NCI-H2107 (cell line): ENCODE measurements at places on chromosomes 6 and 20.
A peak's percentile ranks its signal among the peaks of the same experiment; 100 is the strongest.

DNA sequence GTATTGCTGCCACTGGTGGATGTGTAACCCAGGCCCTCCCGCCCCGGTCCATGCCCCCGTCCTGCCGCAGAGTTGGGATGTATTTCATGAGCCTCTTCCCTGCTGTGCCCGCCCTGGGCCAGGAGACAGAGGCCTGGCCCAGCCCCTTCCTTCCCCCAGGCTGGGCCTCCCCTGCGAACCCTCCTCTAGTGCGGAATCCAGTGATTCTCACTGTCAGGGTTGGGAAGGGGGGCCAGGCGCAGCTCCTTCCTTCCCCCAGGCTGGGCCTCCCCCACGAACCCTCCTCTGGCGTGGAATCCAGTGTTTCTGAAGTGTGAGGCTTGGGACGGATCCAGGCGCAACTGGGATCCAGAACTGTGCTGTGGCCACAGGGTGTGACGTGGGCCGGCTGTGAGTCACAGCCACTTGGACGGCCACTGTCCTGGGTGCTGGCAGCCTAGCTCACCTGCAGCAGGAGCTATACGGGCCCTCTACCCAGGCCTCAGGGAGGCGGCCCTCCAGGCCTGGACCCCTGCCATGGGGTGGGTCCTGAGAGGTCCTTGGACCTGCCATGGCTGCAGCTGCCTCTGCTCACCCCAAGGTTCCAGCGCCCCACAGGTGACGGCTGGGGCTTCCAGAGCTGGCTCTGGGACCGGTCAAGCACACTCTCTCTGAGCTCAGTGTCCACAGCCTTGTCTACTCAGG, 28.3 kb downstream of the COL20A1 start:
- DNase-seq = no peak

- DNase-seq = no peak
Observed at GRCh38 chr20:22833851-22834250, 201.3 kb upstream of the SSTR4 start.

DNA sequence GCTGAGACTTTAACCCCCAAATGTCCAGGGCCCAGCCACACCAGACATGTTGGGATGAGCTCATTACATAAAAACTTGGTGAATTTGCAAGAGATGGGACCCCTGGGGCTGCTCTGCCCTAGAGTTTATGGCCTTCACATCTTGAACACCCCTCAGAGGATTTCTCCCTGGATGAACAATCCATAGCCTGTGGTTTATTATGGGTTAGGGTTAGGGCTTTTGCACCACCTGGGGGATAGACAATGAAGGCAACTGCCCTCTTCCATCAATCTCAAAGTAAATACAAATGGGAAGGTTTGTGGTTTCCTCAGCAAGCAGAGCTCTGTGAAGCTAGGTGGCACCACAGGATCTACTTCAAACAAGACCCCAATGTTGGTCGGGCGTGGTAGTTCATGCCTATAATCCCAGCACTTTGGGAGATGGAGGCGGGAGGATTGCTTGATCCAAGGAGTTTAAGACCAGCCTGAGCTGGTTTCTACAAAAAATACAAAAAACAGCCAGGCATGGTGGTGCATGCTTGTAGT, 17.4 kb downstream of the SPINT3 start:
- DNase-seq = no peak

- no peak for DNase-seq
Observed at GRCh38 chr20:7971536-7972280, 31.4 kb upstream of the HAO1 start.

- no peak for DNase-seq
Observed at GRCh38 chr6:150410399-150410798, 41.6 kb downstream of the IYD start.

- DNase-seq = no peak
Observed at GRCh38 chr20:53081916-53082863, 110.0 kb downstream of the TSHZ2 start.

- no peak for DNase-seq
Observed at GRCh38 chr20:5835321-5835821, 85.2 kb downstream of the SHLD1 start.

- DNase-seq = no peak
Observed at GRCh38 chr6:115001731-115002350, 659.0 kb upstream of the HS3ST5 start.

DNA sequence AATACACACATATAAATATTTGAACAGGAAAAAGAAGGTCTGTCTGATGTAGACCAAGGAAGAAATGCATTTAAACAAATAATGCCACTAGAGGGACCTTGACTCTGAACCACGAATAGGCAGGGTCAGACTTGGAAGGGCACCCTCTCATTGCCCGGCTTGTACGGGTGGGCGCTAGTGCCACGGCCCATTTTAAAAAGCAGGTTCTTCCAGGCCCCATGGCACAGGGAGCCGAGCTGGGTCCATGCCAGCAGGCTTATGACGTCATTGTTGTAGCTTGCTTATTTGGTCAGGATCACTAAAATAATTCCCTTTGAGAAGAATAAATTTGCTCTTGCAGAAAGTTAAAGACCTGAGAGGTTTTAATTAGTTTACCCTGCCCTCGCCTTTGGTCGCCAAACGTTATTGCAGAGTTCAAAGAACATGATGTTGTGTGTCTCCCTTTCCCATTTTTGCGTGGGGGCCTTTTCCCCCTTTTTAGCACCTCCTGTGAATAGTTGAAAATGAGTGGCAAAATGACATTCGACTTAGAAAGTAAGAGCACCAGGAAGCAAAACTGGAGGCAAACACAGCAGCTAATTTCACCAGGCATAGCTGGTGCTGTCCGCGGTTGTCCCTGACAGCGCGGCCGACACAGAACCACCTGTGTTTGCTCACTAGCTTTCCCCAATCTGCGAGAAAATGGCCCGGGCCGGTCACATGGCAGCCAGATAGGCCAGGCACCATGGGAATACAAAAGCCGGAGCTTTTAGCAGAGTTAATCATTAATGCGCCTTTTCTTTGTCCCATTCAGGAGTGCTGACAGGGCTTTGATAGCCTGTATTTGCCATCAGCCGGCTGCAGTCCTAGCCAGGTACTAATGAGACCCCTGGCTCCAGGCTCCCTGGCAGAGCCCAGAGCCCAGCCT, 93.8 kb downstream of the FOXA2 start:
- DNase-seq = no peak

DNA sequence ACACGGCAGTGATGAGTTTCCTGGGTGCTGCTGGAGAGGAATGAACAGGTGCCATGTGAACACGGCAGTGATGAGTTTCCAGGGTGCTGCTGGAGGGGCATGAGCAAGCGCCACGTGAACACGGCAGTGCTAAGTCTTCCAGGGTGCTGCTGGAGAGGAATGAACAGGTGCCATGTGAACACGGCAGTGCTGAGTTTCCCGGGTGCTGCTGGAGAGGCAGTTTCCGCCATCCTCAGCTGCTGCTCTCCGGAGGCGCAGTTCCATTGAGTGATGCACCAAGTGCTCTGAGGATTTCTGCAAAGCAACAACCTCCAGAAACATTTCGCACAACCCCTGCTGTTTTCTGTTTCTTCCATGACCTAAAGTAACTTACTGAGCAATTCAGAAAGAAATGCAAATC, 155.4 kb downstream of the SMOC2 start:
- DNase-seq = no peak

GRCh38 chr20:24620937-24621519, 151.6 kb downstream of the SYNDIG1 start:
- no peak for DNase-seq

- DNase-seq = no peak
Observed at GRCh38 chr20:24934101-24934661, 14.9 kb upstream of the CST7 start.

DNA sequence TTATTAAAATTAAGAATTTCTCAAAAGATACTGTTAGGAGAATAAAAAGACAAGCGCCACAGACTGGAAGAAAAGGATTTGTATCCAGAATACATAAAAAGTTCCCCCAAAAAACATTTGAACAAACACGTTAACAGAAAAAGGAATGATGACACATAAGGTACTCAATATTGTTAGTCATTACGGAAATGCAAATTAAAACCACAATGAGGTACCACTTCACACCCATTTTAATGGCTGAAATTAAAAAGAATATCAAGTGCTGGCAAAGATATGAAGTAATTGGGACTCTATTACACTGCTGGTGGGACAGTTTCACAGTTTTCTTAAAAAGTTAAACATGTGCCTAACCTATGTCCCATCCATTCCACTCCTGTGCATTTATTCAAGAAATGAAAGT, 51.4 kb downstream of the HECA start:
- no peak for DNase-seq

DNA sequence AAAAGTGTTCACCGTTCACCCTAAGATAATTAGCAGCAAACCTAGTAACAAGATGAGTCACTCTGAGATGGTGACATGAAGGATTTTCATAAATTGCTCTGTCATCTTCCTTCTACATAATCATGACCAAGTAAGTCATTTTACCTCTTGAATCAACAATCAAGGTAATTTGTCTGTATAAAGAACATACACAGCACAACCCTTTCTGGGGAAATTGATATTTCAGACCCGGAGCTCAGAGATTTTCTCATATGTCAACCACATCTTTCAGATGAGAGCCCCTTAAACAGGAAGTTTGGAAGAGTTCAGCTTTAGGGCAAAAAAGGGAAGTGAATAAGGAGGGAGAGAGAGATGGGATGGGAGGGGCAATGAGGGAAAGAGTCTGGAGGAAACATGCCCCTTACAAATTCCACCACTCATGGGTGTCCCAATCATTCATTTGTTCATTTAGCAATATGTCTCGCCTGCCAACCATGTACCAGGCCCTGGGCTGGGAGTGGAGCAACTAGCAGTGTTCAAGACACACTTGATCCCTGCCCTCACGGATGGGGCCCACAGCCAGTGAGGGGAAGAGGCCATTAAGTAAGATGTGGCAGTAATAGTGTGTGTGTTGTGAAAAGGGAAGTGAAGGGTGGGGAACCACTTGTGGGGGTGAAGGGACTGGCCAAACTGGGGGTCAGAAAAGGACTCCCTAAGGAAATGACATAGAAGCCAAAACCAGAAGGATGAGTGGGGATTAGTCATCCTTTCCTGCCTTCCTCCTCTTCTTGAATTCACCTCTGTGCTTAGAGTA, 190.9 kb downstream of the MAFB start:
- DNase-seq = no peak

DNA sequence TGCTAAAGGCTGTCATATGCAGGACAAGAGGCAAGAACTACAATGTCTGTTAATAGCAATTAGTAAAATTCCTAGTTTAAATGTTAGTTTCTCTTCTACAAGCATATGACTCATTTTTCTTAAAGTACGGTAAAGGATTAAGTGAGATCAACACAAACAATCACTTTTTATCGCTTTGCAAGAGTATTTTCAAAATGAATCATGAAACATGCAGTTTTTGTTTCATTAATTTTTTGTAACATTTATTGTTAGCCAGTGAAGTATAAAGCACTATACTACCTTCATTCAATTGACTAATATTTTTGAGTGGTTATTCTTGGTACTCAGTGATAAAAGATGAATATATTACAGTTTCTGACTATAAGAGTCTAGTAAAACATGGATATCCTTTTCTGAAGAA, 138.6 kb downstream of the AHI1 start:
- no peak for DNase-seq

- DNase-seq = no peak
Observed at GRCh38 chr6:2558861-2559801, 191.6 kb downstream of the MYLK4 start.

DNA sequence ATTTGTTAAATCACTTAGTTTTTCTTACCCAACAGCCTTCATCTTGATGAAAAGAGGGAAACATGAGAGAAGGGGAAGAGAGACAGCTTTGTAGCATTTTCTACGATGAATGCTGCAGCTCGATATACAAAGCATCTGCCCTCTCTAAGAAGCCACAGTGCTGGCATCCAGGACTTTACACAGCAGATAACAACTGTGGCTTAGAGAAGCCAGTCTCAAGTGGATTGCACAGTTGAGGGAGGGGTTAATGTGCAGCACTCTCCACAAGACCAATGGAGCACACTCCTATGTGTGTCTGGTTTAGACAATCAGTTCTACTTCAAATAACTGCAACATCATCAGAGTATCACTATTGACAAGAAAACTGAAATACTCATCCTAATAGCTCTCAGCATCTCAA, 5.8 kb downstream of the C6orf120 start:
- no peak for DNase-seq

DNA sequence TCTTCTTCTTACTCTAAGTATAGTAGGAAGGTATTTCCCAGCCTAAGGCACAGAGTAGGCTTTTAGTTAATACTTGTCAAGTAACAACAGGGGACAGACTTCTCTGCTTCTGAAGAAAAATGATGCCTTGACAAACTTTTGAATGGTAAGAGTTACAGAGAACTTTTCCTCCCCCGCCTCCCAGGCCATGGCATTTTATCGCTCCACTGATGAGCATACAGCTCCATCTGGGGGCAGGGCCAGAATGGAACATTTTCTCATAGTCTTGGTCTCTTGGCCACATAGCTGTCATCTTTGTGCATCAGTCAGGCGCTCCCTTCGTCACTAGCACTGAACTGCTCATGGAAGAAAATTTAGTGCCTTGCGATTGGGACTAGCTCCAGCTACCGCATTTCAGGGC, 1066.8 kb upstream of the CITED2 start:
- DNase-seq = no peak

DNA sequence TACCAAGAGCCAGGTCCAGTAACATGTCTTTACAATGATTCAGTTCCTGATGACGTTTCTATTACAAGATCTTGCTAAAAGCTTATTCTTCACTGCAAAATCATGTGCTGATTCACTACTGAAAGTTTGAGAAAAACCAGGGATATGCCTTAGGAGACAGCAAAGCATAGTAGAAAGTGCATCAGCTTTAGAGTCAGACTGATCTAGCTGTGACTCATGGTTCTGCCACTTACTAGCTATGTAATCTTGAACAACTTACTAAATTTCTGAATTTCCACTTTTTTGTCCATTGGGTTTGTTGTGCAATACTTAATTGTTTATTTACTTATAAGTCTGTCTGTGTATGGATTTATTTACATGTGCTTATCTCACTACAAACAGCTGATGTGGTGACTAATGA, 198.5 kb upstream of the RSPO3 start:
- no peak for DNase-seq

GRCh38 chr6:157599191-157599590, 218.2 kb downstream of the ZDHHC14 start:
- no peak for DNase-seq

GRCh38 chr20:47557218-47557617, 55.5 kb downstream of the NCOA3 start:
- no peak for DNase-seq

DNA sequence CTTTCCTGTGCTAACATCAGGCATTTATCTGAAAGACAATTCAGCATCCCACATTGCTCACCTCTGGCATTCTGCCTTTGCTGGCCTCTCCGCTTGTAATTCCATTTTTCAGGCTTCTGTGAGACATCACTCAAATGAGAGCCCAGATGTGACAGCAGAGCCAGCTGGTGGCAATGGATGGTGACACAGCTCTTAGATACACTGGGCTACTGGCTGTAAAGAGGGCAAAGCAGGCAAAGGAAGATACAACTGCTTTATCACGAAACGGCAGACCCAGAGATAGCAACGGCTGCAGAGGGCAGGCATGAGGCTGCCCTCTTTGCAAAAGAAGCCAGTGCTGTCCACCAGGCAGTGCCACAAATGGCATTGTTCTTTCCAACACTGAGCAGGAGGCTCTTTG, 329.8 kb downstream of the KIF16B start:
- no peak for DNase-seq

GRCh38 chr20:34639755-34640222, 37.1 kb downstream of the PIGU start:
- DNase-seq = peak; percentile 71

GRCh38 chr6:105648276-105648675, 245.4 kb upstream of the PREP start:
- DNase-seq = no peak
